ENCODE measurements at places on chromosomes 2 and 18.

DNA sequence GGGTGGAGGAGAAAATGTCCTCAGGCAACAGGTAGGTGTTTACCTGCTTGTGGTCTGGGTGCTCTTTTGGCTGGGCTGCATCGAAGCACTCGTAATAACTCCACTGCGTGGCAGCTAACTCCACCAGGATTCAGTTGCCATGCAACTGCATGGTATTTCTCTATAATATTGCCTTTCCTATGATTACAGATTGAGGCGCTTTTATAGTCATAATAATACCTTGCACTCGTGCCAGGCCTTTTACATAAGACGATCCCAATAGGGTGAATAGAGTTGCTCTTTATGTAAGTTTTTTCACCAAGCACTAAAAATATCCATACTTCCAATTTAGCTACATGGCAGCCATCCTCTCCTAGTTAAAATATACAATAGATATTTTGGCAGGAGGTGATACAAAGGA, 19.7 kb upstream of the NYAP2 start:
- no peak for DNase-seq

GRCh38 chr2:198316852-198317396, 512.5 kb downstream of the PLCL1 start:
- no peak for DNase-seq

DNA sequence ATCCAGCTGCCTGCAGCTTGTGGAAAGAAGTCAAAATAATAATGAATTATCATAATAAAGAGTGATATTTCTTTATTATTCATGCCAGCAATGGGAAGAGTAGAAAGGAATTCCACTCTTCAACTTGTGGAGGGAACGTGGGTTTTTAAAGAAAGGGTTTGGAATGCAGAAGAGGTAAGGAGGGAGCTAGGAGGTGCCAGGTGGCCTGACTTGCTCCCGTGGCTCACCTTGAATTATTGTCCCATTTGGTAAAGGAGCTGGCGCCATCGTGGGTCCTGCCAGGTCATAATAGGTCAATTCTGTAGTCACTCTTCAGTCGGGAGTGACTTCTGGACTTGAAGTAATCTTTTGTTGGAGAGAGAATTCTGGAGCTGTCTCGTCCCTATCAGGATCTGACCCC, 95.2 kb upstream of the BARD1 start:
- DNase-seq = no peak

DNA sequence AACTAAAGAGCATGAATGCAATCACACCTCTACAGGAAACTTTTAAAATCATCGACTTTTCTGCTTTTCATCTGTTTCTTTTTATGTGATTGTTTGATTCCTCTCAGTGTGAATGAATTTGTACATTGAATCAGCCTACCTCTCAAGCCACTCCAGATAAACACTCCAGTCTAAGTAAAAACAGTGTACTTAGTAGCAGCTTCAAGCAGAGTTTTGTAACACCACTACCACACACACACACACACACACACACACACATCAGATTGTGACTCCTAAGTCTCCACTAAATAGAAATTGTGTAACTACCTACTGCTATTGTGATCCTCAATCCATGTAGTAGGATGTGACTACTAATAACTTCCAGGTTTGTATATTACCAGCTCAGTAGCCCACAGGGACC, 65.3 kb upstream of the EPB41L5 start:
- no peak for DNase-seq

- no peak for DNase-seq
Observed at GRCh38 chr2:232309592-232309991, 69.0 kb upstream of the ALPP start.

GRCh38 chr2:60555066-60555782, 1.8 kb upstream of the BCL11A start:
- DNase-seq = peak; percentile 61

GRCh38 chr2:26466662-26467310, 11.1 kb downstream of the OTOF start:
- no peak for DNase-seq

DNA sequence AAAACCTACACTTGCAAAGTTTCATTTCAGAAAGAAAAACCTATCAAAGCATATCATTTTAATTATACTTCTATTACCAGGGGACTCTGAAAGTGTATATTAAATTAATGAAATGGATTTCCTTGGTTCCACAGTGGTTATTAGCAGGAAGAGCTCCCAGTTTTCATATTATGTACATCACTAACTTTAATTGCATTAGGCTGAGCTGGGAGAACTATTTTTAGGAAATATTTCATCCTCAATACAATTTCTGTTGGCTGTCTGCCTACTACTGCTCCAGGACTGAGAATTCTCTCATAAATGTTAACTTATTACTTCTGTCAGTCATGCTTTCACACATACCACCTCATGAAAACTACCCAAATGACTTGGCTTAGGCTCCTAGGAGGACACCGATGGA, 301.4 kb downstream of the CMPK2 start:
- DNase-seq = no peak

GRCh38 chr2:238596571-238597551, 170.1 kb downstream of the ASB1 start:
- no peak for DNase-seq

DNA sequence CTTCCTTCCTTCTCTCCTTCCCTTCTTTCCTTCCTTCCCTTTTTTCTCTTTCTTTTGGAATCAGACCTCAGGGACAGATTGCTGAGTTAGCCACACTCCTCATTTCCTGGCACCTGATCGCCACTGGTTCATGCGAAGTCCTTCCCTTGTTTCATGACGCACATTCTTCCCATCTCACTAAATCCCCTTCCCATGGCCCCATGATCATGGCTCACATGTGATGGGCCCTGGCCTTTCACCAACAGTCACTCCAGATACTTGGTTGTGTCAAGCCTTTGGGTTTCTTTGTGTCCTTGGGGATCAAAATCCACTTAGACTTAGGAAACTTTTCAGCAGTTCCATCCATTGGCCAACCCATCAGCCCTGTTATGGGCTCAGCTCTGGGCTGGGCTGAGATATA, 23.8 kb upstream of the ASPRV1 start:
- DNase-seq = no peak

DNA sequence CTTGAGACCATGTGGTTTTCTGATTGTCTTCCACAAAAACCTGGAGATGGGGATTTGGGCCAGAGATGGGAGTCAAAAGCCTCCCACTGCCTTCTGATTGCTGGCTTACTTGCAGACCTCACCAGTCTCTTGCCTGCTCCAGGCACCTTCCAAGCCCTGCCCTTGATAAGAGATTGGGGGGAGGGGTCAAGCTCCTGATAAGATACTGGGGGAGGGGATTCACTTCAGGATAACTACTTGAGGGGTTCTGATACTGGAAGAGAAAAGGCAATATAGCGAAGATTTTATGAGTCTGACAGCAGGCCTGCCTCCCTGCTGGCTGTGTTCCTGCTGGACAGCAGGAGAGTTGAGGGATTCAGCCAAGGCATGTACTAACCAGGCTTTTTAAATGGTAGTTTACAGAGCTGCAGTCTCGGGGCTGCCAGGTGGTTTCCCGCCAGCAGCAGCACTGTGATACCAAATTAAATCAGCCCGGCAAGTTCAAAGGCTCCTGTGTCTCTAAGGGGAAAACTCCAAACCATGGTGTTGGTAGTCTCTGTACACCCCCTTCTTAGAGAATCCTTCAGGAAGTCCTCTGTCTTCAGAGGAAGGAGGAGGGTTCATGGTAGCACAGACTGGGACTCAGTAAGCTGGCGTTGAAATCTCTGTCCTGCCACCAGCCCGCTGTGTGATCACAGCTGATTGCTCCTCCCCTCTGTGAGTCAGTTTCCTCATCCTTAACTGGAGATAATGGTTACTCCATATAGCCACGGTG, 58.3 kb downstream of the FBXO36 start:
- DNase-seq = peak; percentile 71

- DNase-seq = no peak
Observed at GRCh38 chr18:39296293-39296888, 1730.8 kb upstream of the CELF4 start.

DNA sequence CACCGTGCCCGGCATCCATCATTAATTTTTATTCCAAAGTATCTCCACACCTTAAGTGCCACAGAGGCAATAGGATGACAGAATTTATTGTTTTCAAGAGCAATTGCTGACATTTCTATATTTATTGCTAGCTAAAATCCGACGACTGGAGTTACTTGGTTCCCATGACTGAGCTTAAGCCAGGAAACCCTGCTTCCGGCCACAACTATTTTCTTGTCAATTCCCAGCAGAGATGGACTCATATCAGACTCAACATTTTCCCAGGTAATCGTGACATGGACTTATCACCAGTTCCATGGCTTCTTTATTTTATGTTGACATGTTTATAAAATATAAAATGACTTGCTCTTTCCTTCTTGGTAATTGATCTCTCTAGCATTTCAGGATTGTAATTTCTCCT, 20.6 kb upstream of the DCDC2C start:
- DNase-seq = no peak

- no peak for DNase-seq
Observed at GRCh38 chr2:129224486-129224885, 755.0 kb upstream of the RAB6C start.

DNA sequence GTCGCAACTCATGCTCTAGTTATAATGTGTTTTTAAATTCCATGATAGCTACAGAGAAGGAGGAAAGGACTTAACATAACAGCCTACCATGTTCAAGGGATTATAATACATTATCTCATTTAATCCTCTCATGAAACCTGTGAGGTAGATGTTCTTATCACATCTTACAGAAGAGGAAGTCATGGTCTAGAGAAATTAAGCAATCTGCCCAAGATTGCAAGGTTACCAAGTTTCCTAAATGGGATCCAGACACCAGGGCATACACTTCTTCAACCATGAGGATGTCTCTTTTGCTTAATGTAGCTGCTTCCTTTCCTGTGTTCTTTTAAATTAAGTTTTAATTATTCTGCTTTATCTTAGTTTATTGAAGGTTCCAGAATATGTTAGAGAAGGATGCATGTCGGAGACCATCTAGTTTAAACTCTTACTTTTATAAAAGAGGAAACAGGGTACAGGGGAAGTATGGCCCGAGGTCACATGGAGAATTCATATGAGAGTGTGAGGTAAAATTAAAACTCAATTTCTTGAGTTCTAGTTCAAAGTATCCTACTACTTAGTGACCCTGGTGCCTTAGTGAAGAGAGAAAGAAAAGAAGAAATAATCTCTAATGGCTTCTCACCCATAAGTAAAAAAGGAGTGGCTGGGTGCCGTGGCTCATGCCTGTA, 3.6 kb upstream of the IL1A start:
- no peak for DNase-seq

DNA sequence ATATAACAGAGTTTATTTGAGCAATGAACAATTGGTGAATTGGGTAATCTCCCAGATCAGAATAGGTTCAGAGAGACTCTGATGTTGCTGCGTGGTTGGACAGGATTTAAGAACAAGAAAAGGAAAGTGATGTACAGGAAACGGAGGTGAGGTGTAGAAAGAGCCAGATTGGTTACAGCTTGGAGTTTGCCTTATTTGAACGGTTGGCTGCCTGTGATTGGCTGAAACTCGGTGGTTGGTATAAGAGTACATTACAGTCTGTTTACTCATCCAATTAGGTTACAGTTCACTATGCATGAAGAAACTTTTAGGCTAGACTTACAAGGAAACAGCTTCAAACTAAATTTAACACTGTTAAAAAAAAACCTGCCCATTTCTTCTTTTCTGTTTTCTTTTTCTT, 68.0 kb upstream of the CABLES1 start:
- no peak for DNase-seq

DNA sequence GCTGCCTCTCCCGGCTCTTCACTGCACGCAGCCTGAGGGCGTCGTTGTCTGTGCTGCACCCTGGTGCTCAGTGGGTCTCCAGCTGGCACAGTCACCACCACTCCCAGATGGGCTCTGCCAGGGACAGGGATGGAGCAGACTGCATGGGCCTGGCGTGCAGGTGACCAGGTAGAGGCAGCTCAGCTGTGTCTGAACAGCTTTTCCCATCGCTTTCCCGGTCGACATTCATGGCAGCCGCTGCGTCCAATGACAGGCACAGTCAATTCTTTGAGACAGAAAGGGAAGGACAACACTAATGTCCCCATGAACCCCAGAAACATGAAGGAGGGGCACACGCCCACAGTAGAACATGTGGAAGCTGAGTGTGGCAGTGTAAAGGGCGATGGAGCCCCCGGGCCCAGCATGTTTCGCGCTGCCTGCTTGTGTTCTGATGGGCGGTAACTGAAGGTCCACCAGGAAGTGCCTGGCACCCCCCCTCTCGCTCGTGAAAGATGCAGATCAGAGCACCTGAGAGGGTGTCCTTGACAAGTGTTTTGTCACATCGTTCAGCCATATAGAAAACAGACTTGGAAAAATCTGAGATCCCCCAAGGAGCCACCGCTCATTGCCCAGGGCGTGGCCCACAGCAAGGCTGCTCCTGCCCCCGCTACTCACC, 122.4 kb downstream of the NFATC1 start:
- no peak for DNase-seq

- DNase-seq = no peak
Observed at GRCh38 chr2:218870984-218871344, 9.7 kb upstream of the WNT10A start.
